ENCODE measurements at places on chromosomes 3 and 15.

- no peak for DNase-seq
Measured at GRCh38 chr3:9251055-9251786, 1.8 kb upstream of the SRGAP3 start.

GRCh38 chr15:76682833-76683232, 222.3 kb downstream of the SCAPER start:
- DNase-seq = no peak

GRCh38 chr3:78972617-78973301, 795.0 kb downstream of the ROBO1 start:
- no peak for DNase-seq

DNA sequence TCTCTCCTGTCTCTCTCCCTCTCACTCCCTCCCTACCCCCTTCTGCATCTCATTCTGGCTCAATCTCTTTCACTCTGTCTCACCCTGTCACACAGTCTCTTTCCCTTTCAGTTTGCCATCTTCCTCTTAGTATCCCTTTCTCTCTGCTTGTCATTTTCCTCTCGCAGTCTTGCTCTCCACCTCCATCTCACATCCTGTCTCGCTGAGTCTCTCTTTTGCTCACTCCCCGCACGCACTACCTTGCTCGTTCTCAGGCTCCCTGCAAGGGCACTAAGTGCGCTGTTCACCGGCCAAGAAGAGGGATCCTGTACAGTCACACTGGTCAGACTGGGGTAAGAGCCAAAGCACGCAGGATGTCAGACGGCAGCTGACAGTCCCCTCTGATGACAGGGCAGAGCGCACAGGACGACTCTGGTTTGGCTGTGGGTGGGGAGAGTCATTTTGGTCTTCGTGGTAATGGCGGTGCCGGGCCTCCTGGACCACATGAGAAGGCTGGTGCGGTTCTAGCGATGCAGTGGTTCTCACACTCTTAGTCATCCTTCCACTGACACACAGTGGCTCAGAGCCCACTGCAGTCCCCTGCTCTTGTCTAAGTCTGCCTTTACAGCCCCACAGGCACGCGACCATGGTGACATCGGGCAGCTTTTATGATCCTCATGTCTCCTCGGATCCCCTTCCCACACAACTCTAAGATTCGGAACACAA, 356.8 kb downstream of the FOXP1 start:
- DNase-seq = no peak

- DNase-seq = no peak
Measured at GRCh38 chr3:144121661-144122060, 150.0 kb downstream of the DIPK2A start.

GRCh38 chr3:168260859-168261258, 165.1 kb upstream of the GOLIM4 start:
- no peak for DNase-seq

DNA sequence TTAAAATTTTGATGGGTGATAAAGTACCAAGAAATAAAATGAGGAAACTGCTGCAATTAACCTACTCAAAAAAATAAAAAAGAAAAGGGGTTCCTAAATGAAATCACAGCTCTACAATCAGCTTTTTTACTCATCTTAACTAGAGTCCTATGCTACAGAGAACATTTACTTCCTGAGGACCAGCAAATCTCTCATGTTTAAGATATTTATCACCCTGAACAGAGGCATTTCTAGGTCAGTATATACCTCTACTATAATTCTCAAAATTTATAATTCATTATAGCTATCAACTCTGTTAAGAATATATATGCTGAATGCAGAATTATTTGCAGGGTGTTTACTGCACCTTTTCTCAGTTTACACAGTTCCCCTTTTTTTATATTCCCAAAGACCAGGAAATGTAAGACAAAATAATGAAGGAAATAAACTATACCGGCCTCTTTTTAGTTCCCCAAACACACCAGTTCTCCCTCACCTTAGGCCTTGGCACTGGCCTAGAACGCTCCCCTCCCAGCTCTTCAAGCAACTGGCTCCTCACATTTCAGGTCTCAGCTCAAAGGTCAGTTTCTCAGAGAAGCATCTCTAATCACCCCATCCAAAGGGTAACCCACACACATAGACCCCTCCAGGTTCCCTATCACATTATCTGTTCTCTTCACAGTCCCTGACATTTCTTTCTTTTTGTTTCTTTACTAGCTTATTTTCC, 71.1 kb downstream of the LRRFIP2 start:
- DNase-seq = no peak

DNA sequence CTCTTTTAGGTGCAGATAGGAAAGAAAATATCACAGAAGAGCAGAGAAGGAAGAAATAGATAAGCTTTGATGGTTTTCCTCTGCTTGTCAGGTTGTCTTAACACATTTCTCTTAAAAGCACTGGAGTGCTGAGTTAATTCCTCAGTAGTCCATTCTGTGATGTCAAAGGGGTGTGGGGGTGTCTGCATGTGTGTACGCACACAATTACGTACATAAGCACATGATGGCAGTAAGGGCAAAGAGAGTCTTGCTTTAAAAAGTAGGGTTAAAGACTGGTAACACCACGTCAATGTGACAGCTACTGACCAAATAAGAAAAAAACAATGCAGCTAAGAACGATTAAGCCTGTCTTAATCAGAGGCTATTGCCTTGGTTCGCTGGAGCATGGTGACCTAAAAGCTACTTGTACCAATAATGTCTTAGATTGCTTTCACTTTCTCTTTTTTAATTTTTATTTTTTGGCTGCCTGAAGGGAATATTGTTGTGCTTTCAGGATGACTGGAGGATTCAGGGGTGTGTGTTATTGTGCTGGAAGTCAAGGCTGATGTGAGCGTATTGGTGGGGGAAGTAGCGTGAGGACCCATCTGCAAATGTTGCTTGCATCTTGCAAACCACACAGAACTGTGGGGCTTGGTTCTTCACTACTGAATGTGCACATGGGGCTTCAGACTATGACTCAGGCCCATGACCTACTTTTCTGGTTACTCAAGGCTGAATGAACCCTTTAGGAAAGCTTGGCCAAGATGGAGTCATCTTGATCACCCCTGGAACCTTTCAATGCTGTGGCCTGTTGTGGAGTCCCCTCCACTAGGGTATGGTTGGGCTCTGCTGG, 417.8 kb upstream of the TPM1 start:
- DNase-seq = no peak

DNA sequence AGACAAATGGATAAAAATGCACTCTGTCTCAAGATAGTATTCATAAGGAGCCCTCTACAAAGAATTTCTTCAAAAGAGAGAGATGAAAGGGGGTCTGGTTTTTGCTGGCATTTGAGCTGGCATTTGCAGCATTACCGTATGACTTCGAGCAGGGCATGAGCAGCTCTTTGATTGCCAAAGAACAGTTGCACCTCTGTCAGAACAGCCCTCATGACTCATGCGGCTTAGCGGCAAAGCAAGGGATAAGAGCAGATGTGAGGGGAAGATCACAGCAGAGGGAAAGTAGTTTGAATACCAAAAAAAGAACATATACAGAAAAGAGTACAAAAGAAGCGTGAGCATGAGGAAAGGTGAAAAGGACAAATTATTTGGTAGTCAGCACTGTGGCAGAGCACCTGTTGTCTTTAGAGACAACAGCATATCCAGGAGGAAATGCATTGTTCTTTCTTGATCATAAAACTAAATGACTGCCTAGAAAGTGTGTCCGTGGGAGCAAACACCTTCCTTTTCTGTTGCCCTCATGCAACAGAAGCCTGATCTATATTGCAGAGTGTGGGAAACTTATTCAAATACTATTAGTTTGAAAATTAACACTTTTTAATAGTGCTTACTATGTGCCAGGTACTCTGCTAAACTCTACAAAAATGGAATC, 80.5 kb upstream of the SLC24A5 start:
- no peak for DNase-seq

DNA sequence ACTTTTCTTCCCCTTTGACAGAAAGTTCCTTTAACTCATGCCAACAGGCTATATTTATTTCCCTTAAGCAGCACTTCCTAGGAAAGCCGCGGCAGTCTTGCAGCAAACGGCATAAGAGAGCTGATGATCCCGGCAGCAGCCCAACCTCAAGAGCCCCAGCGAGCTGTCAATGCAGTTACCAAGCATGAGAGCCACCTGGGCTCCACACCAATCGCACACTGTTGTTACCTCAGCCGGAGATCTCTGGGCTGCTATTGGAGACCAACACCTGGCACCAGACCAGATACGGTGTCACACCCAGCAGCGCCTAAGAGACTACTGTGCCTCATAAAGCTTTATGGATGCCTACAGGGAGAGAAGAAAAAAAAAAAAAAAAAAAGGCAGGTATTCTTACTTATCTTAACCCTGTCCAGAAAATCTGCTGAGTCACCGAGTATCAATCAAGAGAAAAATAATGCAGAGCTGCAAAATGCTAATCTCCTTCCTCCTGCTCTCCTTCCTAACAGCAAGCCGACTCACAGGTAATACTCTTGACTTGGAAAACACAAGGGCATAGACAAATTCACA, 11.7 kb downstream of the ABCC5 start:
- DNase-seq = peak; percentile 92

DNA sequence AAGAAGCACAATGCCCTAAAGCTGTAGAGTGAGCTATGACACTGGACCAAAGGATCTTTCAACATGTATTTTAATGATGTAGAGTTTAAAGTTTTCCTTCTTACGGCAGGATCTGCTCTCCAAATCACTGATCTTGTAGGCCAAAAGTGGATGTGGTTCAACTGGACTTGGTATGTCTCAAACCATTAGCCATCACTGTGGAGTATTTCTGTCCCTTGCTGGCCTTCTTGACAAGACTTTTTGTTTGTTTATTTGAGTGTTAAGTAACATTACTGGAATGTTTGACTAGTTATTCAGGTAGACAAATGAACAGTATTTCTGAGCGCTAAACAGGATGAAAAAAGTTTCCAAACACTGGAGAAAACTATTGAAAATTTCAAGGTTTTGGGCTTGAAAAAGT, 472.7 kb upstream of the CFAP20DC start:
- no peak for DNase-seq

DNA sequence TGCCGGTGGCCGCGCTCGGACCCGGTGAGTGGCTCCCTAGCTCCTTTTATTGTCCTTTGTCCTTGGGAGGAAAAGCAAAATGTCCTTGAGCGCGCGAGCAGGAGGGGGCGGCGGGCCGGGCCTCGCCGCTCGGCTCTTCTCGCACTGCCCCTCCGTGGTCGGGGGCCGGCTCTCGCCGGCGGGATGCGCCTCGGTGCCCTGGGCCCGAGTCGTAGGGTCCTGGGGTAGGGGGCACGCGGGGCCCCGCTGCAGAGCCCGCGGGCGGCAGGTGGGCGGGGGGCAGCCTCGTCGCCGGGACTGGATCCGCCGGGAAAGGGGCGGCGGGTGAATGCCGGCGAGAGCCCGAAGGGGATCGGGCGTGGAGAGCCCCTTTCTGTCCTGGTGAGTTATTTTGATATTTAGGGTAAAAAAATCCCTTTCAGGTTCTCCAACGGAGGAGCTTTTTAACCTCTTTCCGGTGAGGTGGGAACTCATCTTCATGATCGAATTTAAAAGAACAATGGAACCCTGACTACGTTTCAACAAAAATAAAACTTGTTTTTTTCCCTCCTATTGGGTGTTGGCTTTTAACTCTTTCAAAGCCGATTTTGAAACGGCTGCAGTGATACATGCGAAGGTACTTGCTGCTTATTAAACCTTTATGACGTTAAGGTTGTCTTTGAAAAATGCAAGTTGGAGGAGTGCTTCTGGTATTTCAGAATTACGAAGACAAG, 16.8 kb upstream of the CHD2 start:
- DNase-seq = no peak

DNA sequence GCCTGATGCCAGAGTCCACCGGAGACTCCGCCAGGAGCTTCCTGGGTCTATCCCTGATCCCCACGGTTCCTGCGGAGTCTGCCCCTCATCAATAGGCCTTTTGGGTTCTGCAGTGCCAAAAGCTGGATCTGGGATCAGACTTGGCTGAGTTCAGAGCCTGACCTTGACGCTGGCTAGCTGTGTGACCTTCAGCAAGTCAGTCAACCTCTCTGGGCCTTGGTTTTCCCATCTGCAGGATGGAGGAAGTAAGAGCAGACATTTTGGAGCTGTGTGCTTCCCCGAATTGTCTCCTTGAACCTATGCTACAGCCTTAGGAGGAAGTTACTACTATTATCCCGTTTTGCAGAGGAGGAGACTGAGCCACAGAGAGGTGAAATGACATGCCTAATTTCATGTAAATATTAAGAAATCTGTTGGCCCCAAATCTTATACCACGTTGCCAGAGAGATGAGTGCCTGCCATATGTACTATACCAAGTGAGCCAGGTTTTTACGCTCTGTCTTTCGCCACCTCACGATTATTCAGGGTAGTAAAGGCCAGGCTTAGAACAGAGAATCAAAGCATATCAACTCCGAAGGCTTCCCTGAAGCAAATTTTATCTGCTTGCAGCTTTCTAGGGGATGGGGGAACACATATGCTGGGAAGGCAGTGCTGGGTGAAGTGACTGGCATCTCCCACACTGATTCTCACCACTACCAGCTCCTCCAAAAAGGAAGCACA, 112.5 kb downstream of the SRGAP3 start:
- DNase-seq = no peak

- no peak for DNase-seq
Measured at GRCh38 chr15:67080118-67080899, 14.9 kb downstream of the SMAD3 start.

DNA sequence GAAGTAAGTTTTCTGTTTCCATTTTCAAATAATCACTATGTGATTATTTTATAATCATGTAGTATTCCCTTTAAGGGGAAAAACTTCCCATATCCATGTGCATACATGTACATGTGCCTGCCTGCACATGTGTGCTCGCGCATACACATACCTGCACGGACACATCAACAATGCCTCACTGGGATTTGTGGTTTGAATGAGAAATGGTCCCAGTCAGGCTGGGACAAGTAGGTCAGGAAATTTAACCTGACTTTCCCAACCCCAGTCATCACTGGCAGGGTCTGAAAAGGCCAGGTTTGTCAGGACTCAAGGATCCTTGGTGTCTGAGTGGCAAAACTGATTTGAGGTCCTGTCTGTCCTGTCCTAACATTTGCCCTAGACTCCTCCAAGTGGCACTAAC, 109.3 kb upstream of the MRPS22 start:
- DNase-seq = no peak

DNA sequence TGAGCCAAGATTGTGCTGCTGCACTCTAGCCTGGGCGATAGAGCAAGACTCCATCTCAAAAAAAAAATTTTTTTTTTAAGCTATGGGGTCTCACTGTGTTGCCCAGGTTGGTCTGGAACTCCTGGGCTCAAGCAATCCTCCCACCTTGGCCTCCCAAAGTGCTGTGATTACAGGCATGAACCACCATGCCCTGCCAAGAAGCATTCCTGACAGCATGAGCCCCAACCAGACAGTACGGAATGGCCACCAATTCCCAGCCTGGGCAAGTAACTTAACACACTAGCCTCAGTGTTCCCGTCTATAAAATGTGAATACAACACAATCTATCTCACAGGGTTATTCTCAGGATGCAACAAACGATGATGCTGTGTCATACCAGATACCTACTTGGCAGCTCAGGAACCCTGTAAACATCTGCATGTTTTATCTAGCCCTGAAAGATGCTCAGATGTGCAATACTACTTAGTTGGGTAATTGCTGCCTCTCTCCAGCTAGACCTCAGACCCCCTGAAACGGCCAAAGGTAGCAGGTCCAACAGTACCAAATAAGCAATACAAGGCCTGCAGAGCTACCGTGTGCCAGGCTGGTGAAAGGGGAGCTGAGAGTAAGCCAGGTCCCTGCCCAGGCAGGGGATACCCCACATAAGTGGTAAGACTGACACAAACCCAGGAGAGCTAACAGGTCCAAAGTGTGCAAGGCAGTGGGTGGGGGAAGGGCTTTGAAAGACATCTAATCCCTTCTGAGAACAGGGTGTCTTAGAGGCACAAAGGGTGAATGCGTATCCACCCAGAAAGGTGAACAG, 1.9 kb downstream of the TKT start:
- DNase-seq = no peak

Measured in NCI-H1092 treated with DMSO at 0.1 percent for 48 hours (cell line).